Spleen (tissue), 13 donors: ENCODE measurements at places on chromosomes 1 and 21. TPM values are rescaled to one million over a fixed set of nuclear protein-coding genes. Genes with fewer than 3 reads are reported as not detected.

- no peak for DNase-seq
Measured at GRCh38 chr1:11434501-11434900, 44.5 kb upstream of the DISP3 start.

DNA sequence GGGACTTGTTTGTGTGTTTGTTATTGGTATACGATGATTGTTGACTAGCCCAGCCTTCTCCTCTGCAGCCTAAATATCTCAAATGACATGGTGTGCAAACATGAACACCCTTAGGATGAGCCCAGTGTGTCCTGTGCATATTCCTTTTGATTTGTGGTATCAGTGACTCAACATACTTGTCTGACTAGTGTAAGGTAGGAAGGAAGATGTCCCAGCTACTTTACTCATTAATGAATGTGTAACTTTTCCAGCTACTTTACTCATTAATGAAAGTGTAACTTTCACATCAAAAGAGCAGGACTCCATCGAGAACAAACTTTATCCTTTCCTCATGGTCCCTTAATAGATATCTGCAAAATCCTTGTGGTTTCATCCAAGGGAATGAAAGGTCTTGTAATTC is 2.7 kb upstream of the ZNF692 start:
- DNase-seq: no peak

DNA sequence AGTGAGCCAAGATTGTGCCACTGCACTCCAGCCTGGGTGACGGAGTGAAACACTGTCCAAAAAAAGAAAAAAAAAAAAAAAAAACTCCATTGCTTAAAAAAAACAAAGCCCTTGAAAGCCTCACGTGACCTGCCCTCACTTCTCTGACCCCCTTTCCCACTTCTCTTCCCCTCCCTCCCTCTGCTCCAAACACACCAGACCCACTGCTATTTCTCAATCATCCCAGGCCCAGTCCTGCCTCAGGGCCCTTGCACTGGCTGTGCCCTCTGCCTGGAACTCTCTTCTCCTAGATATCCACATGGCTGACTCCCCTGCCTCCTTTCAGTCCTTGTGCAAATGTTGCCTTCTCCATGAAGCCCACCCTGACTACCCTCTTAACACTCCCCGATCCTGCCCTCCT is 45.4 kb upstream of the TARDBP start:
- DNase-seq: no peak

DNA sequence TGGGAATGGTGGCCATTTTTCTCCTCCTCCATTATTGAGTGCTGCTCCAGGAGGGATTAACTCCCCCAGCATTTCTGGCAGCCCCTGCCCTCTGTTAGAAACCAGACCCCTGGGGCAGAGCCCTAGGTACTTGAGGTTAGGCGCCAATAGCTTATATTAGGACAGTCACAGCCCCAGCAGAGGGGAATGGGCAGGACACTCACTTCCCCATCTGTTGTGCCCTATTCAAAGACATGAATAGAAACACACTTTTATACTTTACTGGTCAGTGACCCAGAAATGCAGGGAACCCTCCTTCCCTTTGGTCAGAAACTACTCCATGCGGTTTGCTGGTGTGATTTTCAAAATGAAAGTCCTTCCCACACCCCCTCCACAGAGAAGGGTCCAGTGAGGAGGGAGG is 267.7 kb downstream of the PTBP2 start:
- no peak for DNase-seq

The NTRK1 gene
- polyA plus RNA-seq: 0.22 TPM

The WNT4 gene
- 0.08 TPM for polyA plus RNA-seq

The ITLN1 gene
- polyA plus RNA-seq: 3.6 TPM

The PLA2G2F gene
- polyA plus RNA-seq: not detected

The SYTL1 gene
- polyA plus RNA-seq: 159 TPM
